ENCODE measurements at places on chromosomes 12 and 14.

DNA sequence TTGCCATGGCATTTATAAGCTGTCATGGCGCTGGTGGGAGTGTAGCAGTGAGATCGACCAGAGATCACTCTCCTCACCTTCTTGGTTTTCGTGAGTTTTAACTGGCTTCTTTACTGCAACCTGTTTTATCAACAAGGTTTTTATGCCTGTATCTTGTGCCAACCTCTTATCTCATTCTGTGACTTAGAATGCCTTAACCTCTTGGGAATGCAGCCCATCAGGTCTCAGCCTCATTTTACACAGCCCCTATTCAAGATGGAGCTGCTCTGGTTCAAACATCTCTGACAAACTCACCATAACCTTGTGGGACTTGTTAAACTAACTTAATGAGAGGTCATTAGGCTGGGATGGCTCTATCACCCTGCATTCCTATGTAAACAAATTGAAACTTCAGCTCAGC is 151.3 kb downstream of the CAND1 start:
- DNase-seq = no peak

DNA sequence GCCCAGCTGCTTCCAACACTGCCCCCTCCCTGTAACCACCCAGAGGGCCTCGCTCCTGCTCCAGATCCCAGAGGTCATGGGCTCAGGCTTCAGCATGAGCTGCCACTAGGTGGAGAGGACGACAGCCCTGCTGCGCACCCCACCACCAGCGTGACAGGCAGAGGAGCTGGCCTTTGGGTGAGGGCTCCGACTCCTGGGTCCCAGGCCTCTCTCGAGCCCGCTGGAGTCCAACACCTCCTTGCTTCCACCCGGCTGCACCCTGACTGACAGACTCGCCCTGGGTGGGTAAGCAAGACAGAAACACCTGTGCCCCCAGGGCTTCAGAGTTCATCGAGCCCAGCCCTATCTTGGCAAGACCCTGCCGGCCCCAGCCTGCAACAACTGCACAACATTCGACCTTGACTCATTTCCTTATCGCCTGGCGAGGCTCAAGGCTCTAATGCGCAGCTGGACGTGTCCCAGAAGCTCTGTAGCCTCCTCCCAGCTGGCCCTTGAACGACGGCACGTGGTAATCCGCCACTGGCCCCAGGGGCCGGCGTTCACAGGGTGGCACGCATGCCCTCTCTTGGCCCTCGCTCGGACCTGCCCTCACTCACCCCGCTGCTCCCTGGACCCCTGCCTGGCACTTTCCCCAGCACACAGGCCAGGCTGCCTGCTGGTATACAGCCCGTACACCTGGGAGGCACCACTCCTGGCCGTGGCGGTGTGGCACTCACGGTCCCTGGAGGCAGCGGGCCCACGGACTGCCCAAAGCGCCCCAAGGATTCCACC is 28.0 kb downstream of the VPS37B start:
- DNase-seq = no peak

GRCh38 chr14:74988131-74988530 is 14.6 kb upstream of the EIF2B2 start:
- DNase-seq = no peak

DNA sequence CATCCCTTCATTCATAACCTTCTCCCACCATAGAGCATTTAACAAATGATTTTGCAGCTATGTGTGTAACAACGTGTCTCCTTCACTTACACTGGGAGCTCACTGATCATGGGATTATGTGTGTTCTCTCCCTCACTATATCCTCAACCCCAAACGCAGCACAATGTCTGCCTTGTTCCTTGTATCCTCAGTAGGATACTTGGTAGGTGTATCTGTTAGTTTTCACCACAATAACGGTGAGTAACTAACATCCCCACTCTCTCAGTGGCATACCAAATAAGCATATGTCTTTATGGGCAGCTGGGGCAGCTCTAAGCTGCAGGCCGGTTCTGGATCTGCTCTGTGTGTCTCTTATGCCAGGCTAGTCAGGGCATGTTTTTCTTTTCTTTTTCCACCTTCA is 166.7 kb upstream of the PWP1 start:
- no peak for DNase-seq

DNA sequence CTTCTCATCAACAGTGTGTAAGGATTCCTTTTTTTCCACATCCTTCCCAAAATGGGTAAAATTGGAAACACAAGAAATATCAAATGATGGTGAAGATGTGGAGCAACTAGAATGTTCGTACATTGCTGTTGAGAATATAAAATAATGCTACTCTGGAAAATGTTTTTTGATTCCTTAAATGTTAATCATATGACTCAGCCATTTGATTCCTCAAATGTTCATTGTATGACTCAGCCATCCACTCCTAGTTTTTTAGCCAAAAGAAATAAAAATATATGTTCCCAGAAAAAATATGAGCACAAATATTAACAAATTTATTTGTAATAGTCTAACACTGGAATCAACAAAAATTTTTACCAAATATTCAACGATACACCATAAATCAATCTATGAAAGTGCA is 1108.6 kb downstream of the LRFN5 start:
- DNase-seq = no peak

DNA sequence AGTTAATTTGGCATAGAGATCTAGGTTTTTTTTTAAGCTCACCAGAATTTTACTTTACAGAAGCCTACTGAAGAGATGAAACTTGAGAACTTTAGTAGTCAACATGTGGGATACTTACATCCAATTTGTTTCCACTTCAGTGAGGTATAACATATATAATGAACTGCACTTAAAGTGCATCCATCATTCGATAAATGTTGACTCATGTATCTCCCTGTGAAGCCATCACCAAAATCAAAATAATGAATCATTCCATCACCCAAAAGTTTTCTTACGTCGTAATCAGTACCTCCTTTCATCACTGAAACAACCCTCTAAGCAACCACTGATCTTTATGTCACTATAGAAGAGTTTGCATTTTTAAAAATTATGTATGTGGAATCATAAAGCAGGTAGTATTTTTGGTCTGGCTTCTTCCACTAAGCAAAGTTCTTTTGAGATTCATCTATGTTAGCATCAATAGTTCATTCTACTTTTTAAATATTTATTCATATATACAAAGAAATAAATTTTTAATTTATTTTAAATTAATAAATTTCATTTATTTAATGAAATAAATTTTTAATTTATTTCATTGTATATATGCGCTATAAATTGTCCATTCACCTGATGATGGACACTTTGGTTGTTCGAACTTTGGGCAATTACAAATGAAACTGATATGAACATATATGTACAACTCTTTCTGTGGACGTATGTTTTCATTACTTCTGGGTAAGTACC is 2.0 kb upstream of the CPNE8 start:
- peak; percentile 4 for DNase-seq

DNA sequence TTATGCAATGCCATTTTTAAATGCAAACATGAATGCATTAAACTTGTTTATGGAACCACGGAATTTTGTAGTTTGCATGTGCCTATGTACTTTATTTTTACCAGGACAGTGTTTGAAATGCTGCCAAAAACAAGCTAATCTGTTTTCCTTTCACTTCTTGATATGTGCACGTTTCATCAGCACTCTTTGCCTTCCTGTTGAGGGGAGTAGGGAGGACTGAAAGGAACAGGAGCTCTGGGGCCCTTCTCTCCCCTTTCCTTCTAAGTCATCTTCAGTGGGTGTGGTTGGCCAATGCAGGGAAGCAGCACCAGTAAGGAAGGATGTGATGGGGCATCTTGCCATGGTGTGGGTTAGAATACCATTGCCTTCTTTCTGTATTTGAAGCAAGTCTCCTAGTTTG is 12.1 kb upstream of the PPP4R4 start:
- DNase-seq = no peak

GRCh38 chr12:119169150-119169549 is 9.6 kb upstream of the HSPB8 start:
- no peak for DNase-seq

DNA sequence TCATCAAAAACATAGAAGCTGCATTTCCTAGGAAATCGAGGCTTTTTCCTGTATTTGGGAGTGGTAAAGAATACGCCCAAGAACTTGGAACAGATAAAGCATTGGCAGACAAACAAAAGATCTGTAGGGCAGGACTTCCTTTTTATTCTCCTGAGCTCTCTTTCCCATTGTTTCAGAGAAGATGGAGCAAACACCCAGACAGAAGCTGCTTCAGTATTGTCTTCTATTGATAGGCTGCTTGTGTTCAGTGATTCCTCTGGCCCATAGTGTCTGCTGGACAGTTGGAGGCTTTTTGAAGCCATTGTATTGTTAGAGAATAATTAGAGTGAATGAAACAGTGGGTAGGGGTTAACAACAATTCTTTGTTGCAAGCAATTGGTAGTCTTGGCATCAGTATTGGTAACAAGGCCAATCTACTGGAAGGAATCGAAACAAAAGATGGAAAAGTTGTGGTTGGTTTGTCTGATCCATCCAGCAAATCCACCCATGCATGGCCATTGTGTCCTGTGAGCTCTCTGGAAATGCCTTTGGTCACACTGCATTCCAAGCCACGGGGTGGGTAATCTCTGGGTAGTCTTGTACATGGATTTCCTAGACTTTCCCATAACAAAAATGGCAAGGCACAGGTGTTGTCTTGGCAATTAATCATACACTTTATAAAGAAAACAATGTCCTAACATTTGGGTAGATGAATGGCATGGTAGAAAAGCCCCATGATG is 424.8 kb downstream of the RAD51B start:
- DNase-seq = no peak

DNA sequence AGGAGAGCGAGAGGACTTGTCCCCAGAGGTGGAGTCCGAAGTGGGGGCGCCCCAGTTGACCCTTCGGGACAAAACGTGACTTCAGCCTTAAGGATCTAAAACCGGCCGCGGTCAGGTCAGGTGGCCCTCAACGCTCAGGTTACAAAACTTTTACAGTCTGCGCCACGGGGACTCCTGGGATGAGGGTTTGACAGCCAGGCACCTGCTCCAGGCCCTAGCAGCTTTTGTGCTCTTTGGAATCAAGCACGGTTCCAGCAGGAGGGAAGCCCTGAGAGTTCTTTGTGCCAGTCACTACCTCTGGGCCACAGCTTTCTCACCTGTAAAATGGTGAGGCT is 337 bp downstream of the ZC2HC1C start:
- DNase-seq = no peak

DNA sequence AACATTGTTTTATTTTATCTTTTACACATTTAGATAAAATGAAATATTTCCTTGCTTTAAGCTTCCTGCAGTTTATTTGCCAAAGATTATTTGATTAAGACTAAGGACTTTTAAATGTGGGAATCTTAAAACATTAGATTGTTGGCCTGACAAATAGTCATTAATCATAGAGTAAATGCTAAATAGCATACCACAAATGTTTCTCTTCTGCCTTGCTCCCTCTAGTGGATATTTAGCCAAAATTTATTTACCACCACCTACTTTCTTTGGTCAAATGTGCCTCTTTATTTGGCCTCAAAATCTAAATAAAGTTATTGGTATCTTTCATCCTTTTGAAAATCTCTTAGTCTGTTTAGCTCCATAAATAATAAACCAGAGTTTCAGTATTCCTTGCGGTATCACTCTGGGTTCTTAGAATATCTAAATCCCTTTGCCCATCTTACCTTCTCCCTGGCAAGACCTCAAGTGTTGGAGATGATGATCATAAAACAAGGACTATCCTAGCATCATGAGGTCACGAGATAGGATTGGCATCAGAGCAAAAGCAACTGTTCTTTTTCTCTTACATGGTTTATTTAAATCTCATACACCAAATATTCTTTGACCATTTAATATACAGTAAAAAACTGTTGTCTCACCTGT is 150.6 kb upstream of the AEBP2 start:
- DNase-seq = peak; percentile 22

- no peak for DNase-seq
These were observed 5.2 kb downstream of the TEDC1 start for GRCh38 chr14:105495990-105496830.

- DNase-seq = no peak
These were observed 52.0 kb upstream of the CCDC63 start for GRCh38 chr12:110794623-110795280.

DNA sequence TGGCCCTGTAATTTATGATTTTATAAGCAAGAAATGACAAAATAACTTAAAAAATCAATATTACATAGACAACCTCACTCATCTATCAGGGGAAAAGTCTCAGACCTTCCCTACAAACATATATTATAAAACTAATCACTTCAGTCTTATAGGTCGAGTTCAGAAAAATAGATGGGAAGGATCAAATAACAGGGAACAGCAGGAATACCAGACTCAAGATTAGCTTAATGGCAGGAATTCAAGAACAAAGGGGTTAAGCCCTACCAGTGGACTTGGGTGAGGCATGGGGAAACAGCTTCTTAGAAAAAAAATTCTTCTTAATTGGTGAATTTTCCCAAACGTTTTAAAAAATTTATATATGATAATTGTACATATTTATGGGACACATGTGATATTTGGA is 51.6 kb upstream of the CRY1 start:
- DNase-seq = no peak

- no peak for DNase-seq
These were observed 13.8 kb downstream of the PUS7L start for GRCh38 chr12:43744826-43745225.

GRCh38 chr12:68815928-68816800 is 8.2 kb downstream of the MDM2 start:
- no peak for DNase-seq

DNA sequence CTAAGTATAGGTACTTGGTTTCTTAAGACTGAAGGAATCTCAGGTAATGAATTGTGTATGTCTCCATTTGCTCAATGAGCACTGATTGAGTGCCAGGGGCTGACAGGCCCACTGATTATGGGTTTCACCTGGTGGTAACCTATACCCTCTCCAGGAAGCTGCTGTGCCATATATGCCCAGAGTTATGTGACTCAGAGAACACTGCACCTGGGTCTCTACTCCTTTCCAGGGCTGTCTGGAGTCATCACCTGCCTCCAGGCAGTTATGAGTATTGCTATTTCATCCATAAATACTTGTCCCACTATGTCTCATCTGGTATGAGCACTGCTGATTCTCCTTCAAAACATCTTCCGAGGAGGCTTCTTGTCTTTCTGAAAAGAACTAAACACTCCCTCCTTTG is 692.9 kb downstream of the BCL11B start:
- DNase-seq = no peak

DNA sequence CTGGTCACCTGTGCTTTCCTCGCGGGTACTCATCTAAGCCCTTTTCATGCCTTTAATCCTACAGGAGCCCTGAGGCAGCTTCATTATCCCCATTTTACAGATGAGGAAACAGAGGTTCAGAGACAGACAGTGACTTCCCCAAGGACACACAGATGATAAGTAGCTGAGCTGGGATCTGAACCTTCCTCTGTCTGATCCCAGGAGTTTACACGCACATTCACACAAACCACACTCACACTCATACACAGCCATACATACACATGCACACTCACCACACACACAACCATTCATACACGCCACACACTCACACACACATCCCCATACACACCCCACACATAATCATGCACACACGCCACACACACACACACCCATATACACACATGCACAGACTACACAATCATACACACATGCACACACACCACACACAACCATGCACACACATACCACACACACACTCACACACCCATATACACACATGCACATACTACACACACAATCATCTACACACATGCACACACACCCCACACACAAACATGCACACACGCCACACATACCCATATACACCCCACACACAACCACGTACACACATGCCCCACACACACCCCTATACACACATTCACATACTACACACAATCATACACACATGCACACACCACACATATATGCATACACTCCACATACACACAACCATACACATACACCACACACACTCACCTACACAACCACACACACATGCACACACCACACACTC is 2.7 kb downstream of the TMEM119 start:
- DNase-seq = no peak

- DNase-seq = no peak
These were observed 673 bp downstream of the BEGAIN start for GRCh38 chr14:100586403-100587085.

- no peak for DNase-seq
These were observed 747 bp downstream of the IRF2BPL start for GRCh38 chr14:77027538-77028383.

Measured in renal pelvis (tissue), 12 donors.